ENCODE measurements at places on chromosomes 6 and 20. TPM values are rescaled to one million over a fixed set of nuclear protein-coding genes. Genes with fewer than 3 reads are reported as not detected.

SMOC2 gene
- 45.8 TPM for total RNA-seq

DNA sequence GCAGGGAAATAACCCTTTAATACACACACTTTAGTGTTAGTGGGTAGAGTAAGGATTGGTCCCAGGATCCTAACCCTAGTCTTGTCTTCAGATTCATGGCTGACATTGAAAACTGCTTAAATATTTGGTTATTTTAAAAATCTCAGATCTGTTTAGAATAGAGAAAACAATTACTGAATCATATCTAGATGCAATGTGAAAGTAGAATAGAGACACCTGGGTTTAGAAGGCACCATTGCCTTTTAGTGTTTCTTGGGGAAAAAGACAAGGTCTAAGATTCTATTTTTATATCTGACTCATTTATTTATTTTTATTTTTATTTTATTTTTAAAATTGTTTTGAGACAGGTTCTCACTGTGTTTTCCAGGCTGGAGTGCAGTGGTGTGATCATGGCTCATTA is 6.0 kb downstream of the DDX43 start:
- DNase-seq, result no peak

DDRGK1 gene
- total RNA-seq, result 86.0 TPM

RAET1E gene
- not detected for total RNA-seq

MRS2 gene
- total RNA-seq, result 24.5 TPM

- no peak for DNase-seq
These were observed 196.2 kb downstream of the BTBD9 start for GRCh38 chr6:38443352-38444144.

TRIM15 gene
- not detected for total RNA-seq

CLPSL1 gene
- total RNA-seq, result not detected

SAMD3 gene
- not detected for total RNA-seq

- DNase-seq, result no peak
These were observed 36.1 kb downstream of the EYA2 start for GRCh38 chr20:46930640-46931339.

DNA sequence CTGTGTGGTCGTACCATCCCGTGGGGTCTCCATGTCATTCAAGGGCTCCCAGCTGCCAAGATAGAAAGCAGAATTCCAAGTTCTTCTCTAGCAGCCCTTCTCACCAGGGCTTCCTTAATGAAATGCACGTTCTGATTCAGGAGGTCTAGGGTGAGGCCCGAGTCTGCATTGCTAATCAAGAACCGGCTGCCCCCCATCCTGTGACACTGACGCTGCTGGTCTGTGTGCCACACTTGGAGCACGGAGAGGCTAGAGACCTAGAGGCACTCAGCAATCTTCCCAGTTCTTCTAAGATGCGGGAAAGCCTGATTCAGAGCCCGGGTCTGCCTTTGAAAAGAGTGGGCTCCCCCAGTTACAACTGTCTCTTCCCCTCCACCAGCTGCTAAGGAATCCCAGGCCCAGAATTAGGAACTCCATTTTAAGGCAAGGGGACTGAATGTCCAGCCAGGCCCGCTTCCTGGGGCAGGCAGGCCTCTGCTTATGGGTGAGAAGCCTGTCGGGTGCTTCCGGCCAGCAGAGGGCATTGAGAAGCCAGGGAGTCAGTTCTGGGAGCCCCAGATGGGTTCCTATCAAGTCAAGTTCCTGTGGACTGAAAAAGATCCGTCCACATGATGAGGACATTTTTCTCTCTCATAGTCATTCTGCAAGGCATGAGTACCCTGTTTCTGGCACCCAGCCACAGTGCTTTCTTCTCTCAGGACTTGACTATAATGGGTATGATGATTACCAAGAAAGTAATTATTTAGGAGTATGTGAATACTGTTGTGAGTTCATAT is 69.8 kb upstream of the RIN2 start:
- DNase-seq, result peak; percentile 93

GRCh38 chr6:168725802-168726201 is 284.8 kb downstream of the SMOC2 start:
- peak; percentile 62 for DNase-seq

DNA sequence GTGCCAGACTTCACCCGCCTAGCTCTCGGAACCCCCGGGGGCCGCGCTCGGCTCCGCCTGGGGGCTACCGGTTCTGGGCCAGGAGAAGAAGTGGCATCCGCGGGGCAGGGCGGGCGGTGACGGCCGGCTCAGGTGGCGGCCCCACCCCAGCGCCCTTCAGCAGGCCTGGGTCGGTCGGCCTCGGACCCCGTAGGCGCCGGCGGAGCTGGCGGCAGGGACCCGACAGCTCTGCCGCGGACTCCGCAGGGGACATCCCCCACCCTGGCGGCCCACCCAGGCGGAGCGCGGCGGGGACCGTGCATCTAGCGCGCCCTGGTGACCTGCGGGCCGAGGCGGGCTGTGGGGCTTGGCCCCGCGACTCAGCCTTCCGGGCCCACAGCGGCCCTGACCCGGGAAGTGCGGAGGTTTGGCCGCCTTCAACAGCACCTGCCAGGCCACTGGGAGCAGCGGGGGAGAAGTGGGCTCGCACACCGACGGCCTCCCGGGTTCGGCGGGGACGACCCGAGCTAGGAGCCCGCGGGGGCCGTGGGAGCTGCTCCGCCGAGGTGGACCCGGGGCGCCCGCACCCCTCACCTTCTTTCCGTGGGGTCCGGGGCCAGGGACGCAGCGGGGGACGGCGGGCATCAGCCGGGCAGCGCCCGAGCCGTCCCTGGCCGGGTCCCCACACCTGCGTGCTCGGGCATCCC is 87.1 kb downstream of the TMEM242 start:
- no peak for DNase-seq

MAP1LC3A gene
- 103 TPM for total RNA-seq

Measured in esophagus muscularis mucosa (tissue), 4 donors.